Glutamatergic neuron (in vitro differentiated cells): ENCODE measurements at places on chromosomes 5 and 9. TPM values are rescaled to one million over a fixed set of nuclear protein-coding genes. Genes with fewer than 3 reads are reported as not detected.

Gene NPDC1
- 260 TPM for total RNA-seq

Gene CCL21
- total RNA-seq: not detected

Gene SPATA31D4
- not detected for total RNA-seq

Gene PDCD1LG2
- total RNA-seq: not detected

Gene PRDM9
- total RNA-seq: not detected
